Activated CD8-positive, alpha-beta memory T cell treated with anti-CD3 and anti-CD28 coated beads for 1 hour (primary cell): ENCODE measurements at places on chromosomes 6 and 20.
A peak's percentile ranks its signal among the peaks of the same experiment; 100 is the strongest.

DNA sequence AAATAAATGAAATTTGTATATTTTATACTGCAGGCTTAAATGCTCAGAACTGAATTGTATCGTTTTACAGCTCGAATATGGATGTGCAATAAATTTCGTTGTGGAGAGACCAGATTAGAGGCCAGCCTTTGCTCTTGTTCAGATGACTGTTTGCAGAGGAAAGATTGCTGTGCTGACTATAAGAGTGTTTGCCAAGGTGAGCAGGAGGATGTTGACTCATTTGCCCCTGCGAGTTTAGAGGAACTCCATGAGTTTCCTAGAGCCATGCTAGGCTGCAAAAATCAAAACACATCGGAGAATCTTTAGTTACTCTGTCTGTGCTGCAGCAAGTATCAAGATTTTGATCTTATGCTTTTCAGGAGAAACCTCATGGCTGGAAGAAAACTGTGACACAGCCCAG lies 15.4 kb downstream of the ENPP3 start:
- DNase-seq = no peak

GRCh38 chr6:160386869-160387530 lies 38.8 kb downstream of the SLC22A3 start:
- DNase-seq = no peak

GRCh38 chr6:43223175-43223574 lies 6.1 kb downstream of the DNPH1 start:
- no peak for DNase-seq

DNA sequence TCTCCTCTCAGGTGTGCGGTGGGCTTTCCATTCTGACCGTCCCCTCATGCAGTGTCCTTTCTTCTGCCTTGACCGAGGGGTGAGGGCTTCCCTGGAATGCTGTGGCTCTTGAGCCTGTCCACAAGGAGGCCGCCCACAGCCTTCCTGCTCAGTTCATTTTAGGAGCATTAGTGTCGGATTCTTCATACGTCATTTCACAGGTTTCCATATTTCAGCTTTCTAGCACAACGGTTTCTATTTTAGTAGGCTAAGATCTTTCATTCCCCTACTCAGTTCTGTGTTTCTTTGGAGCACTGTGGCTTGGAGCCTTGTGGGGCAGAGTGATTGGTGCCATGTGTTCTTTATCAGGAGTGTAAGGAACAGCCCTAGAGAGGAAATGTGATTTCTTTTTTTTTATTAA lies 5.5 kb downstream of the PPP1R3G start:
- no peak for DNase-seq

DNA sequence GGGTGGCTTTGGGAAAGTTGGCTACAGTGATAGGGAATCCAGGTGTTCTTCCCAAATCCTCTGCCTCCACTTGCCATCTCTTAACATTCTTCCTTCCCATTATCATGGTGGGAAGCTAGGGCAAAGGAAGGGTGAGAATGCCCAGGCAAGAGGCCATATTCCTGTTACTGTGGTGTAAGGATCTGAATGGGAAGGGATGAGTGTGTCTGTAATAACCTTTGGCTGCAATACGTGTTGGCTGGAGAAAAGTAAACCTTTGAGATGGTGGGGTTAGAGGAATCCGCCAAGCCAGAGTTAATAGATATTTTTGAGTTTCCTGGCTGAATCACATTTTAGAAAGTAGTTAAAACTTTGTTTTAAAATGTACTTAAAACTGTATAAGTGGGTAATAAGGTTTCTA lies 45.9 kb downstream of the RNF144B start:
- no peak for DNase-seq

- DNase-seq = no peak
These were observed 403.9 kb upstream of the SULF2 start for GRCh38 chr20:48189181-48189580.

- DNase-seq = no peak
These were observed 8.6 kb downstream of the ADAT2 start for GRCh38 chr6:143441680-143442545.

DNA sequence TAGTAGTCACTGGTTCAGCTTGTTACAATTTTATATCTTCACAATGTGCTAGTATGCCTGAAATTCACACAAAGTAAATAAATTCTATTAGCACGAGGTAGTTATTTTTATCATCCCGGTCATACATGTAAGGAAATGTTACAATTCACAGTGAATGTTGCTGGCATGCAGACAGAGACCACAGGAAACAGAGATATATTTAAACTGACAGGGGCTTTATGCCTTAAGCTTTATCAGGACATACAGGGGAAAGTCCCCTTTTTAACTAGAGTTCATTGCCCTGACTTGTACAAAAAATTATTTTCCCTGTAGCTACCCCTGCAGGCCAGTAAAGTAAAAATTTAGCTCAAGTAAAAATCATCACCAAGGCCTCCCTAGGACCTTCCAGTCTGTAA lies 712.0 kb upstream of the NRSN1 start:
- no peak for DNase-seq

GRCh38 chr6:155493694-155494143 lies 38.1 kb upstream of the NOX3 start:
- DNase-seq = no peak

GRCh38 chr6:137315081-137315480 lies 95.9 kb upstream of the IFNGR1 start:
- DNase-seq = no peak

GRCh38 chr6:69861986-69862385 lies 4.4 kb upstream of the COL19A1 start:
- DNase-seq = no peak

DNA sequence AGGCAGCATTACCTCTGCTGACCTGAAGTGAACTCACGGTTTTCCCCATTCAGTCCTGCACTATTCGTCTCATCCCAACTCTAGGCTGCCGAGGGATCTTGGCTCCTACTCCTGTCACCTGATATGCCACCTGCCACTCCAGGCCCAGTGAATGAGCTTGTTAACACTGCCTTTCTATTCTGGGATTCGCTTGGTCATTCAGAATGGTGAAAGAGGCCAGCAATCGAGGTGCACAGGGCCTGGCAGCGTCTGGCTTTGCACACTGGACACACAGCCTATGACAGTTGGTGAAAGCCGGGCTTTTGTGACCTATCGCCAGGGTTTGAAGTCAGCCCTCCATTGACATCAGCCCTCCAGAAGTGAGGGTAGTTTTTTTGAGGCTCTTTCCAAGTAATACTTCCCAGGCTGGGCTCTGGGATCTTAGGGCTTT lies 59.3 kb upstream of the MYL9 start:
- DNase-seq = no peak

DNA sequence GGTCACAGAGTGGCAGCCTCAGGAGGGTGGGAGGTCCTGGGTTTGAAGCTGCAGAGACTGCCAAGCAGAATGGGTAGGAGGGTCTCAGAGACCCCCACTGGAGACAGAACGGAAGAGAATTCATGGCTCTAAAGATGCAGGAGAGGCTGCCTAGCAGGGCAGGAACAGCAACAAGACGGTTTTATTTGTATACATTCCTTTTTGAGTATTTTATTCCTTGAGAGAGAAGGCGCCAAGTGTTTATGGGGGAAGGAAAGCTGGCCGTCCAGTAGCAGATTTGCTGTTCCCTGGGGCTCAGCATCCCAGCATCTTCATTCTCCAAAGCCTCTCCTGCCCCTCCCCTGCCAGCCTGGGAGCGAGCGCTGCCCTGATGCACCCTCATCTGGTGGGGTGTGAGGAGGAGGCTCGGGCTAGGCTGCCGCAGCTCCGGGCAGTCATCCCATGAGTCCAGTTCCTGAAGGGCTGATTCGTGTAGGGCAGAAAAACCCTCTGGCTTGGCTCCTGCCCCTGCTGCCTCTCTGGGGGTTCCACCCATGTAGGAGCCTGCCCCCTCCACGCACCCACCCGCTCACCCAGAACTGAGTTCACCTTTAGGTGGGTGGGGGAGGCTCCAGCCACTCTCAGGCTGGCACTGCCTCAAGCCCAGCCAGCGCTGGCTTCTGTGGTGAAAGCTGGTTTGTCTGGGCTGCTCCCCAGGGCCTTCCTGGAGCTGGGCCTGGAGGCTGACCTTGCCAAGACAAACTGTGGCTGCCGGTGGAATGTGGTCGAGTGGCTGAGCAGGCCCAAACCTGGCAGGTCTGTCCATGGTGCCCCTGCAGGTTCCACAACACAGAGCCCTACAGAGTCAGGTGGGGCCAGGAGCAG lies 32.4 kb downstream of the CPXM1 start:
- DNase-seq = no peak

DNA sequence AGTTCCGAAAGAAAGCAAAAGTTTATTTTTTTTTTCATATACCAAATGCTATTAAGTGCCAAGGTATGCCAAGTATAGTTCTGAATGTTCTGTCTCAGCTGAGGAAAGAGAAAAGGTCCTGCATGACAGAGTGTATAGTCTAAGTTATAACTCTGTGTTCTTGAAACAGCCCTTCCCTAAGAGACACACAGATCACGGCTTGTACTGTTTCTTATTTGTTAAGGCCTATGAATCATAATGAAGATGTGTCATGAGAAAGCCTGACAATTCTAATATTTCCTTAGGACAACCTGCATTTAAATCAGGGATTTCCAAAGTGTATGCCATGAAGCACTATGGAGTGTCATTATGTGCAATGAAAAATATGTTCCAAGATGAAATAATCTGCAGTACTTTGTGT lies 538.7 kb upstream of the CDH4 start:
- no peak for DNase-seq

DNA sequence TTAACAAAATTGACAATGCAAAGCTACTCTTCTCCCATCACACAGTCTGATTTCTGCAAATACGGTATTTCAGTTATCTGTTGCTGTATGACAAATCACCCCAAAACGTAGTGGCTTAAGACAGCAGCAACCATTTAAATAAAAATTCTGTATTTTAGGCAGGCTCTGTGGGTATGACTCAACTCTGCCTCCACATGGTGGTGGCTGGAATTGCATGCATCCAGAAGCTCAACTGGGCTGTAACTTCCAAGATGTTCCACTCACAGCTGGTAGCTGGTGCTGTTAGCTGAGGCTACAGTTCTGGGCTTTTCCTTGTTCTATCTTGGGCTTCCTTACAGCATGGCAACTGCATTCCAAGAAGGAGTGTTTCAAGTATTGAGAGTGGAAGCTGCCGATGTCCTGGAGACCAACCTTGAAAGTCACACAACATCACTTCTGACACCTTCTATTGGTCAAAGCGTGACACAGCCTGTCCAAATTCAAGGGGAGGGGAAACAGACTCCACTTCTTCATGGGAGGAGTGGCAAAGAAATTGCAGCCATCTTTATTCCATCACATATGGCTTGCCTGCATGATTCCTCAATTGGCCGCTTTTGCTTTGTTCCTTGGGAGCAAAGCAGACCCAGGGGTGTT lies 39.7 kb upstream of the TULP1 start:
- peak; percentile 24 for DNase-seq

DNA sequence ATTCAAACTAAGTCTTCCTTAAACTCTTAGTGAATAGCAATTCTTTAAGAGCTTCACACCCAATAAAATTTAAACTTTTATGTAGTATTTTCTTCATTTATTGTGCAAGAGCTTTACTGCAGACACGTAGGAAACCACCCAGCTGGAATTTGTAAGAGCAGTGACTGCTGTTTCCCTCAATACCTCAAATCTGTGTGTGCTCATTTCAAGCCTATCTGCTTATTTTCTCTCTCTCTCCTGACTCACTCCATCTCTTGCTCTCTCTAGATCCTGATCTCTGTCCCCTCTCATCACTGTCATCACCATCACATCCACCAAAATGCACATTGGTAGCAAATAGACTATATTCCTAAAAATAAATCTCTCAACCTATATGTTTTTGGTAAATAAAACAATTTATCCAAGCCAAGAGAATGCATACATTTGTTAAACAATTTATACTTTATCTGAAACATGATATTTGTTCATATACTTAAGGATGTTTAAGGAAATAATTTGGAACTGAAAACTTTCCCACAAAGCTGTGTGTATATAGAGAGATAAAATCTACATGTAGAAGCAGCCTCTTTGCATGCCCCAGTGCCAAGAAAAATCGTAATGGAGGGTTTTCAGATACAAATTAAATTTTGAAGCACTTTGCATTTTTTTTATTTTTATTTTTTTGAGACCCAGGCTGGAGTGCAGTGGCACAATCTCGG lies 273.0 kb downstream of the TFAP2A start:
- DNase-seq = no peak

GRCh38 chr6:132404736-132405135 lies 3.5 kb upstream of the MOXD1 start:
- DNase-seq = no peak

GRCh38 chr6:129370268-129370916 lies 339.6 kb downstream of the ARHGAP18 start:
- peak; percentile 11 for DNase-seq

DNA sequence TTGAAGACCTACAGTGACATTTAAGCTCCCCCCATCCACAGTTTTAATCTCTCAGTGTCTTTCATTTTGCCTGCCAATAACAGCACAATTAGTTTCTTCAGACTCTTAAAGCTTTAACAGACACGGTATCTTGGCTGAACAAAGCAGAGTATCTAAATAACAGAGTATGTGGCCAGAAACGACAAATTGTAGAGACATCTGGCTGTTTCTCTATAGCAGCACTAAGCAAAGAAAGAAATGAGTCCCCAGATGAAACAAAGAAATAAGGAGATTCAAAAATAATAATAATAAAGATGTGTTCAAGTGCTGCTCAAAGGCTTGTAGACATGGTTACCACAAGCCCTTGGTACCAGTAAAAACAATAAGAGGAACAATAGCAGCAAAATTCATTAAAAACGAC lies 97.8 kb upstream of the HDAC2 start:
- no peak for DNase-seq

DNA sequence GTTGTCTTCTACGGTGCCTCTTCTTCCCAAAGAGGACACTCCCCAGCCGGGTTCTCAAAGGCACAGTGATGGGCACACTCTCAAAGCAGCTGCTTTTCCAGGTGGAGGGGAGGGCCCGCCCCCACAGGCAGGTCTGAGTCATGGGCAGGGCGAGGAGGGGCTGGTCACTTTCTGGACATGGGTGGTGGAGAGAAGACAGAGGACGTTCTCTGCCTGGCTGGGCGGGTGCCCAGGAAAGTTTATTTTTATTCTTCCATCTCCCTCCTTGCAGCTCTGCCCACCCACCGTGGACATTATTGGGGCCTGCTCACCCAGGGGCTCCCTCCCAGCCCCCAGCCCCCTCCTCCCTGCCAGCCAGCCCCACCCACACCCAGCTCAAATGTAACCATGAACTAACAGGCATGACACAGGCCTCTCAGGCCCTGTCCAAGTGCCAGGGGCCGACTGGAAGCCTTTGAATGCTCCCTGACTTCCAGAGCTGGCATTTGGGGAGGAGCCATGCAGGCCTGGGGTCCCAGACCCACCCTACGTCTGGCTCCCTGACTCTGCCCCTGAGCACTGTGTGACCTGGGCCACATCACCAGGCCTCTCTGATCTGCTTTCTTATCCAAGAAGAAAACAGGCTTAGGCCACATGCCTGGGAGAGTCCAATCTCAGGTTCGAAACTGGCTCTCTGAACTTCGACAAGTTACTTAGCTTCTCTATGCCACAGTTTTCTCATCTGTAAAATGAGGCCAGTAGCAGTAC lies 8.0 kb downstream of the TGM2 start:
- DNase-seq = no peak

GRCh38 chr6:82906951-82907350 lies 158.7 kb downstream of the UBE3D start:
- DNase-seq = no peak

- DNase-seq = no peak
These were observed 101.1 kb downstream of the ATXN1 start for GRCh38 chr6:16660157-16660497.

GRCh38 chr6:150395388-150396009 lies 26.7 kb downstream of the IYD start:
- no peak for DNase-seq
